ENCODE measurements at places on chromosomes 3 and 15.

GRCh38 chr15:78102211-78102610 is 9.8 kb downstream of the SH2D7 start:
- no peak for DNase-seq

- no peak for DNase-seq
Observed at GRCh38 chr3:197942956-197943556, 6.9 kb upstream of the RPL35A start.

DNA sequence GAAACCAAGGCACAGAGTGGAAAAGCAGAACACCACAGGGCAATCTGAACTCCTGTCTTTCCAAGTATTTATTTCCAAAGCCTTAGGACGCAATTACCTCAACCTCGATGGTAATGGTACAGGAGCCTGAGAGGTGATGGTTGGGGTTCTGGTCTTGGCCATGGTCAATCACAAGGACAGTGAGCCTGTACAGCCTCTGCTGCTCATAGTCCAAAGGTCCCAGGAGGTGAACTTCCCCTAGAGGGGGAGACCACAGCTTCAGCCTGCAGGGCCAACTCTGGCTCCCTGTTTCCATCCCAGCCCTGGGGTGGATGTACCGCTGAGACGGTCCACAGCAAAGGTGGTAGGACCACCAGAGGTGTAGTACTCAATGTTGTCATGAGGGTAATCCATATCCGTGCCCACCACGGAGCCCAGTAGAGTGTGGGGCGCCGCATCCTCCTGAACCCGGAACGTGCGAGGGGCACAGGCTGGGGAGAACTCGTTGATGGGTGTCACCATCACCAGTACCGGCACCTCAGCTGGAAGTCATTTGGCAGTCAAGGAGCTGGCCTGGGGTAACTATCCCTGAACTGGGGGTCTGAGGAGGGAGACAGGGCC is 6.1 kb downstream of the CDHR4 start:
- DNase-seq, result no peak

- DNase-seq, result no peak
Observed at GRCh38 chr3:52204337-52205073, 6.5 kb downstream of the ALAS1 start.

GRCh38 chr3:52498137-52499054 is 3.3 kb downstream of the STAB1 start:
- DNase-seq, result no peak

- no peak for DNase-seq
Observed at GRCh38 chr3:50259432-50260026, 9.4 kb upstream of the SEMA3B start.

GRCh38 chr15:56719021-56719612 is 14.2 kb downstream of the ZNF280D start:
- no peak for DNase-seq

DNA sequence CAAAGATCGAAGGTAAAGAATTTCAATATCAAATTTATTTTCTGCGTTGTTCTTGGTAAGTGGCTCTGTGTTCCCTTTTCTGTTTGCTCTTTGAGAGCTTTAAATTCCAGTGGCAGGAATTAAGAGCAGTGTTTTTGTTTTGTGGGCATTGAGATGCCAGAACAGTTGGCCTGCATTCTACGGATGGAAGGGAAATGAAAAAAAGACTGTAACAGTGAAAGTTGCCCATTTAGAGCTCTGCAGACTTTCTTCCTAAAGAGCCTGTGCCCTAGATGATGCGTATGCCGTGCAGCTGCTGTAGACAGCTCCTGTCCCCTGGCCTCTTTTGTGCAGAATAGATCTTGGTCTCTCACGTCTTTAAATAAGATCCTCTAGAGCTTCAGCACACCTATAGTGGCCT is 58.8 kb downstream of the KAT2B start:
- no peak for DNase-seq

GRCh38 chr3:160935413-160936095 is 169.6 kb downstream of the B3GALNT1 start:
- no peak for DNase-seq

DNA sequence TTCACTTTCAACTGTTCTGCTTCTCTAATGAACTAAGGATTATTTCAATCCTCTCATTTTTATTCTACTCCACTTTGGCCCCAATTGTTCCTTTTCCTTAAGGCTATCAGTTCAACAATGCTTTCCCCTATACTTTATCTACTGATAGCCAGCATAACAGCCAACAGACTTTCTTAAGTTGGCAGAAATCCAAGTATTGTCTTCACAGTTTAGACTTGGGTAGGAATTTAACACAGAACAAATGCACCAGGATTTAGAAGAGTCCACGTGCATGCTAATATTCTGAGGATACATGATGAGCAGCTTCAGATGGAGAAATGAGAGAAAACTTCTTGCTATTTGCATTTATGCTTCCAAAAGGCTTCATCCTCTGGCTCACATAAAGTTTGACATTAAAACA is 54.8 kb downstream of the FBN1 start:
- DNase-seq, result no peak

DNA sequence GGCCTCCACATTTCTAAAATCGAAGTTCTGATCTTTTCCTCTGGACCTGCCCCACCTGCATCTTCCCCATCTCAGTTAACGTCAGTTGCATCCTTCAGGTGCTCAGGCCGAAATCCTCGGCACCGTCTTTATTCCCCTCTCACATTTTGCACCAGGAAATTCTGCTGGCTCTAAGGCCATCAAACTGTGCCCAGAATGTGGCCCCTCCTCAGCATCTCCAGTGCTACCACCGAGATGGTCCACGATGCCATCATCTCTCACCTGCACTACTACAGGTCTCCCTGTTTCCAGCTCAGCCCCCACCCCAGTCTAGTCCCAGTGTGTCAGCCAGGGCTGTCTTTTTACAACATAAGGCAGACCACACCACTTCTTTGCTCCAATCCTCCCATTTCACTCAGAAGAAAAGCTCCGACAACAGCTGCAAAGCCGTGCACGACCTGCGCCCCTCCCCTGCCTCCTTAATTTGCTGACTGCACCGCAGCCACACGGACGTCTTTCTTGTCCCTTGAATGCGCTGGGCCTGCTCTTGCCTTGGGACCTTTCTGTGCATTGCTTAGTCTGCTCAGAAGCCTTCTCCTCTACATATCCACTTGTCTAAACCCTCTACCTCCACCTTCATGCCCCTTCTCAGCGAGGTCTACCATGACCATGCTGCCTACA is 14.4 kb downstream of the MUC20 start:
- DNase-seq, result no peak

DNA sequence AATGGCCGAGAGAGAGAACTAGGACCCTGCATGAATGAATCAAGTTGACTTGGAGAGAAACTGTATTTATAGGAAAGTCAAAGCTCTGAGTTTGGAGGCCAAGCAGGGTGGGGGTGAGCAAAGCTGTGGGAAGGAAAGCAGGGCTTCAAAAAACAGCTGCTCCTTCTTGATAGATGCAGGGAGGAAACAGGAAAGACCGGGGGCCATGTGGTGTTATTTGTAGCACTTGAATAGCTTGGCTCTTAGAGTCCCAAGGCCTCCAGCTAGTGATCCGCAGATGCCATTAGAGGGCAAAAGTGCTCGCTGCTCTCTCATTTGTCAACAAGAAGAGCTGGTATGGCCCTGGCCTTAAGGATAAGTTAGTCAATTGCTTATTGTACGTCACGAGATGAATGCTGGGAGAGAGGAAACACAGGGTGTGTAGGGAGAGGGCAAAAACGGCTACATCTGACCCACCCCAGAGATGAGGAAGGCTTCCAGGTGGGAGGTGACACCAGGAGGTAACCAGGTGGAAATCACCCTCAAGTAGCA is at the start of gene ALG1L2:
Gene ALG1L2, plus strand, starts transcription at position 481 of the 531 bp plus-strand sequence. CDS start 186 bp downstream, outside the sequence.
- DNase-seq, result no peak

GRCh38 chr3:122977746-122978466 is 49.7 kb downstream of the SEMA5B start:
- no peak for DNase-seq

GRCh38 chr3:32996048-32996754 is 44.8 kb downstream of the CCR4 start:
- DNase-seq, result no peak

DNA sequence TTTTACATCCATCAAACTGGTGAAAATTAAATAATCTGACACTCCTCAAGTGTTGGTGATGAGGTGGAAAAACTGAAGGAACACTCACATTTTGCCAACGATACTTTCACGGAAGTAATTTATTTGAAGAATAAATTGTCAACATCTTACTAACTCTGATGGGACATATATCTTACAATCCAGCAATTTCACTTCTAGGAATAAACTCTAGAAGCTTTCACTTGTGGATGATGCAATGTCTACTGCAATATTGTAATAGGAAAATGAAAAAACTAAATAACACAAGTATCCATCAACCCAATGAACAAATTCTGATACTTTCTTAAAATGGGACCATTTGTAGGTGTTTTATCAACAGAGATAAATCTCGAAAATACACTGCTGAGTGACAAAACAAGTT is 16.2 kb upstream of the LIPC start:
- DNase-seq, result no peak

- DNase-seq, result no peak
Observed at GRCh38 chr3:145911016-145911415, 250.0 kb downstream of the PLOD2 start.

GRCh38 chr15:69685512-69686452 is 233.2 kb downstream of the RPLP1 start:
- DNase-seq, result no peak

- no peak for DNase-seq
Observed at GRCh38 chr3:1499694-1500093, 406.9 kb downstream of the CNTN6 start.

DNA sequence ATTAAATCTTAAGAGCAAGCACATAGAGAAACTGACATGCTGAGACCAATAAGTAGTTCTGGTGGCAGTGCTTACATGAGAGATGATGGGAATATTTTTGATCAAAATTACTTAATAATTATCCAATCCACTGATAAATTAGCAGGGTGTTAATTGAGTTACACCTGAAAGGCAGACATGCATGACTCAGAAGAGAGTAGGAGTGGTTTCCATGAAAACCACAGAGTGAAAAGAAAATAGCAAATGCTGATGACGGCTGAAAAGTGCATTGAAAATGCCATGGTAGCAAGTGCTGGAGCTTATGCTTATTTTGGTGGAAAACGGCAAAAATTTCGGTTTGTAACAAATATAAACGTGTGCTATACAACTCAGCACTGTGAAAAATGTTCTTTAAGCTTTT is 267.8 kb upstream of the LRRN1 start:
- DNase-seq, result no peak

GRCh38 chr15:58628206-58628947 is 121.1 kb downstream of the ADAM10 start:
- no peak for DNase-seq

DNA sequence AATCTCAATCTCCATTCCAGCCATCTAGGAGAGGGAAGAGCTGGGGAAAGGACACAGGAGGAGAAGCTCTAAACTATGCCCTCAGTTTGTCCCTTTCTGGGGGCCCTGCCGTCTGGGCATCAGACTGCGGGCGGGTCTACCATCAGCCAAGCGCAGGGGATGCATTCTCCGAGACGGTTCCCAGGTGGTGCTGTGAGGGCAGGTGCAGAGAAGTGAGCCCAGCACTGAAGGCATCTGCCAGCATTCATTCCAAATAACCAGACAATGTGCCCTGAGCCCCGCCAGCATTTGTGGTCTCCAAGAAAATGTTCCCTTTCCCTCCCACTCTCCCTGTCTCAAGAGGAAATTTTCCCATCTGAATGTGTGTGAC is 265.7 kb downstream of the XXYLT1 start:
- no peak for DNase-seq

DNA sequence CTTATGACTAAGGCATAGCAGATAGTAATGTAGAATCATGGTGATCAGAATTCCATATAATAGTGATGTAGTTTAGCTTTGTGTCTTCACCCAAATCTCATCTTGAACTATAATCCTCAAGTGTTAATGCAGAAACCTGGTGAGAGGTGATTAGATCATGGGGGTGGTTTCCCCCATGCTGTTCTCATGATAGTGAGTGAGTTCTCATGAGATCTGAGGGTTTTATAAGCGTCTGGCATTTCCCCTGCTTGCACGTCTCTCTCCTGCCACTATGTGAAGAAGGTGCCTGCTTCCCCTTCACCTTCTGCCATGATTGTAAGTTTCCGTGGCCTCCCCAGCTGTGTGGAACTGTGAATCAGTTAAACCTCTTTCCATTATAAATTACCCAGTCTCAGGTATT is 138.7 kb upstream of the CBLB start:
- DNase-seq, result no peak

DNA sequence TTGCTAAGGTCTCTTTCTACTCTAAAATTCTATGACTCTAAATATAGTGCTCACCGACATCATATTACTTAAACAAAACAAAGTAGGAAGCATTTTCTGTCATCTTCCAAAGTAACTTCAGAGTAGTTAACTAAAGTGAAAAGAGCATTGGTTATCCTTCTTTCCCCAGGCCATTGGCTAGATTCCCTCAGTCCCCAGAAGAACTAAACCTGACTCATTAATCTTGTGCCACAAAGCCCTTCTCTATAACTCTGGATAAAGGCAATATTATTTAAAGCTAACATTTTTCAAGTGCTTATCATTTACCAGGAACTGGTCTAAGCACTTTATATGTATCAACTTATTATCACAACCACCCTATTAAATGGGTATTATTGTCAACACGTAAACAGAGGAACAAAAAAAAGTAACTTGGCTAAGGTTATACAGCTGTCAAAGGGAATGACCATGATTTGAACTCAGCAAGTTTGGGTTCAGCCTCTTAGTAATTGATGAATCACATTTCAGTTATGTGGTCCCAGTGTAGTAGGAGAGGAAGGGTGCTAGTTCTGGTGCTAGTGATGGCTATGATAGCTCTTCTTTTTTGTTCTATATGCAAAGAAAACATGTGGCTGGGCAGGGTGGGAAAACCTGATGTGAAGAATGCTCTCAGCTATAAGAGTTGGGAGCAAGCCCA is 304.9 kb downstream of the FGF12 start:
- no peak for DNase-seq

- DNase-seq, result no peak
Observed at GRCh38 chr15:88835646-88836045, 32.4 kb downstream of the ACAN start.

DNA sequence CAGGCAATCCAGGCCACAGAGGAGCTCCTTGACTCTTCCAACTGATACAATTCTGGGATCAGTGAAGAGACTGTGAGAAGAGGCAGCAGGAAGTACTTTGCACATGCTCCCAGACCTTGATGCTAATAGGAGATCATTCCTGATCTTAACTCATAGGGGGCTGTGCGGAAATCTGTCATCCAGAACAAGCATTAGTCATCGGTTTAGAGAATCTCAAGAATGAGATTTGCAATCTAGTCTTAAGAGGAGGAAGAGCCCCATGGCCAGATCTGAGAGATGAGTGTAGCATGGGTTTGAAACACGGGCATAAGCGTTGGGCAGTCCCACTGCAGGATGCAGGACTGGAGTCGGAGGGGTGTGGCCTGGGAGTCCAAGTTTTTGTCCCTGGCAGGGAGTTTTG is 1081.1 kb downstream of the NAALADL2 start:
- no peak for DNase-seq

GRCh38 chr3:36796881-36797280 is 32.5 kb upstream of the DCLK3 start:
- DNase-seq, result no peak

DNA sequence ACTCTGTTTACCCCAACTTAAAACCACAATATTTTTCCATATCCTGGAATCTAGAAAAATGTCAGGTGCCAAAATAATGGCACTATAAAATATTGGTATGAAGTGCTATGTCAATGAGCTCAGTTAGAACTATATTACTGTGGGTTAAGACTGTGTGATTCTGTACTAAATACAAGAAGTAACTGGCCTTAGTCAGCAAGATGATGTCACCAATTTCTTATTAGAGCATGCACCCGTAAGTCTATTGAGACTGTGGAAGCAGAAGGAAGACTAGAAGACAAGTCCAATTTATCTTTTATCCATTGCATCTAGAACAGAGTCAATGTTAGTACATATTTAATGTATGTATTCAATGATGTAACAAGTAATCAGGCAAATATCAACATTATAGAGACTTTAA is 25.0 kb downstream of the LRRC58 start:
- no peak for DNase-seq

GRCh38 chr3:31159331-31160039 is 265.0 kb upstream of the GADL1 start:
- no peak for DNase-seq

Data from activated gamma-delta T cell (primary cell).